ENCODE measurements at places on chromosomes 4 and X. TPM values are rescaled to one million over a fixed set of nuclear protein-coding genes. Genes with fewer than 3 reads are reported as not detected.

DNA sequence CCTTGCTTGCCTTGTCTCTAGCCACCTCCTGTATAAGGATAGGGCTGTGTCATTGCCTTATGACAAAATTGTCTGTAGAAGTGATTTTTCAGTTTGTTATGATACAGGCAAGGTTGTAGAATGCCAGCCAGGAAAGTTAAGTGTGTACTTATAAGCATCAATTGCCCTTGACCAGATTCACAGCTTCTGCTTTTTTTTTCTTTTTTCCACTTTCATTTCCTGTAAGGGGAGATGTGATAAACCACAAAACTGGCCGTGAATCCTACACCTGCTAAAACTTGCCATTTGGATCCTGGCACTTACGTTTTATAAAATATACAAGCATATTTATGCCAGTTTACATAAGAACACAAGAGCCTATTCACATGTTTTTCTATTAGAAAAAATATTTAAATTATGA is 35.0 kb upstream of the BMPR1B start:
- no peaks in the 10 kb centered on the region for H3K4me1 ChIP-seq
- H3K27me3 ChIP-seq: no peaks in the 10 kb centered on the region
- no peak overlapping the region for H3K27ac ChIP-seq
- no peak for DNase-seq
- H3K4me3 ChIP-seq: no peak overlapping the region

DNA sequence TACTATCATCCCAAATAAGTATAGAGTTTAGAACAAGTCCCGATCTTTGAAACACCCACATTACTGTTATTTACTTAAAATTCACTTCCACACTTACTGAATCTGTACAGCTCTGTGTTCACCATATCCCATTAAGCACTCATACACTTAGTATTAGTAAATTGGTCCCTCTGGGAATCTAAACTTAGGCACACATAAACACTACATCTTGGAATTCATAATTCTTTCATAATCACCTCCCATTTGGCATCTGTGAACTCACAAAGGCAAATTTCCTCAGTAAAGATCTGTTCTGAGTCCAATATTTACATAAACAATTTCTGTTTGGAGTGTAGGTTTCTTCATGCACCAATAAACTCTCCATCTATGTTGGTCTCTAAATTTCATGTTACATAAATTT is 52.6 kb upstream of the PPARGC1A start:
- H3K4me3 ChIP-seq: no peak overlapping the region
- no peak for DNase-seq
- H3K36me3 ChIP-seq: no peaks in the 10 kb centered on the region

DNA sequence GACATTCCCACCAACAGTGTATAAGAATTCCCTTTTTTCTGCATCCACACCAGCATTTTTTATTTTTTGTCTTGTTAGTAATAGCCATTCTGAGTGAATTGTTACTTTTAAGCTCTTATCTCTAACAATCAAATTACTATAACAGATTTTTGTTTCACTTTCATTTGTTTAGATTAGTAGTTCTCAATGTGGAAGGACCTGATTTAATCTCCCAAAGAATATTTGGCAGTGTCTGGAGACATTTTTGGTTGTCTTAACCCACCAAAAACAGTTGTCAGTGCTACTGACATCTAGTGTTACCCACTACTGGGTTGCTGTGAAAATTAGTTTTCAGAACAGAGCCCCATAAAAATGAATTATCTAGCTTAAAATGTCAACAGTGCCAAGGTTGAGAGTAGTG is 37.9 kb downstream of the RUFY3 start:
- H3K4me3 ChIP-seq: no peak overlapping the region
- DNase-seq: no peak
- no peaks in the 10 kb centered on the region for H3K27me3 ChIP-seq
- H3K36me3 ChIP-seq: no peaks in the 10 kb centered on the region

- no peaks in the 10 kb centered on the region for H3K27me3 ChIP-seq
- DNase-seq: no peak
- peaks cover 50% of the 10 kb centered on the region for H3K36me3 ChIP-seq
- H3K4me1 ChIP-seq: no peaks in the 10 kb centered on the region
- no peak overlapping the region for H3K27ac ChIP-seq
- H3K4me3 ChIP-seq: no peak overlapping the region
Observed at GRCh38 chr4:109532182-109532581, 27.9 kb upstream of the MCUB start.

DNA sequence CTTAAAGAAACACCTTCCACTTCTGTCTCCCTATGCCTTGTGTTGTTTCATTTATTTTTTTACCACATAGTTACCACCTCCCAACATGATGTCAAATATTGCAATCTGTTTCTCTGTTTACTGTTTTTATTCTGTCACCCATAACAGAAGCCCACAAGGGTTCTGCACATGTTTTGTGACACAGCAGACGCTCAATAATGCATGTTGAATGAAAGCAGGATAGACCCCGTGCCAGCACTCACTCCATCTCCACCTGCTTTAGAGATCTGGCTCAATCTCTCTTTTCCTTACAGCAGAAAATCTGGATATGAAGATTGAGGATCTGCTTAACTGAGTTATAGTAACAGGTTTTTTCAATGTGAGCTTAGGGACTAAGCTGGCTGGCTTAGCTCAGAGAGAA is 116.8 kb upstream of the NUDT10 start:
- no peak for DNase-seq
- no peak overlapping the region for H3K27ac ChIP-seq
- H3K4me3 ChIP-seq: no peak overlapping the region
- H3K36me3 ChIP-seq: no peaks in the 10 kb centered on the region
- no peaks in the 10 kb centered on the region for H3K4me1 ChIP-seq

DNA sequence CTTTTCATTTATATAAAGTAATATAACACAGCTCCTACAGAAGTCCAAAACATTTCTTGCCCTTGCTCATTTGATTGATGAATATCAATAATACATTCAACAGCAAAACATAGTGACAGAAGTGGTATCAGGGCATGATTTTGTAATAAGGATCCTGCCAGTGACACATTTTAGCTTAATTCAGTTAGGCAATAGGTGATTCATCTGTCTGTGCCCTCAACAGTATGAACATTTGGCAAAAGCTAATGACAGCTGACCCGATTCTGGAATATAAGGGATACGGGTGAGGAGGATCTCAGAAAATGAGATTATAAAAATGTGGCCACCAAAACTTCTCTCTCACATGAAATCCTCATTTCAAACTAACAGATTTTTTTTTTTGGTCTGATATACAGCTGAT is 294.0 kb downstream of the CAMK2D start:
- no peak overlapping the region for H3K4me3 ChIP-seq
- no peak overlapping the region for H3K27ac ChIP-seq
- no peaks in the 10 kb centered on the region for H3K4me1 ChIP-seq

DNA sequence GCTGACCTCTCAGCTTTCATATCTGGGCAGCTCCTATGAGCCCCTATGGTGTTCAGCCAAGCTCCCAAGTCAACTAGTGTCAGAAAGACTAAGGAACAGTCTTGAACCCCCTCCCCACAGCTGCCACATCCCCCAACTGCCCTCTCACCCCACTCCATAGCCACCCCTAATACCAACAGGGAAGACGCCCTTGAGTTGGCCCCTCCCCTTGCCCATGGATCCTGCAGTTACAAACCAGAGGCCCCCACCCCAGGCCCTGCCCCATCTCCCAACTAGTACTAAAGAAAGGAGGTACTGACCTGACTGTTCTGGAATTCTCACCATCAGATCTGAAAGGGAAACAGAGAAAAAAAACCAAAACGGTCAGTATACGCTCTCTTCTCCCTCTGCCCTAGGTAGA is 10.2 kb upstream of the IQSEC2 start:
- no peak overlapping the region for H3K27ac ChIP-seq
- no peak for DNase-seq
- no peak overlapping the region for H3K4me3 ChIP-seq
- H3K4me1 ChIP-seq: peaks cover 23% of the 10 kb centered on the region

DNA sequence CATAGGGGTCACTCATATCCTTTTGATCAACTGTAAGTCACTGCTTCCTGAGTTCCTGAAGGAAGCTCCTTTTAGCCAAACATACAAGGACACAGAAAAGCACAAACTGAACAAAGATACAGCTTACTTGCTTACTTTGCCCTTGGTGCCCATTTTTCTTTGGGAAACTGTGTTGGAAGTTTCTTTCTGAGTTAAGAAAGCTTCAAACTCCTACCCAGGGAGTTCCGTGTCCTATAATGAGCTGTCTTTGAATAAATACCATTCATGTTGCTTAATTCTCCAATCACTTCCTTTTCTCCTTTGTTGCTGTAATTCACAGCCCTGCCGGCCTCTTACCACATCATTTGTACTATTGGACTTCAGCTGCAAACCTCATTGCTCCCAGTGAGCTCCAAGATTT is at the start of gene ADH4:
TSS of gene ADH4 (minus strand) at position 228 of the 400 bp plus-strand sequence. CDS start at position 153, 75 bp downstream.
- no peaks in the 10 kb centered on the region for H3K36me3 ChIP-seq
- DNase-seq: no peak
- H3K27ac ChIP-seq: no peak within 1 kb of the TSS

GRCh38 chr4:155122382-155122781 is 86.1 kb upstream of the NPY2R start:
- no peaks in the 10 kb centered on the region for H3K36me3 ChIP-seq
- DNase-seq: no peak
- H3K4me1 ChIP-seq: no peaks in the 10 kb centered on the region
- H3K27me3 ChIP-seq: no peaks in the 10 kb centered on the region
- no peak overlapping the region for H3K4me3 ChIP-seq
- no peak overlapping the region for H3K27ac ChIP-seq

GRCh38 chr4:147747787-147748454 is 16.0 kb downstream of the ARHGAP10 start:
- no peaks in the 10 kb centered on the region for H3K36me3 ChIP-seq
- no peaks in the 10 kb centered on the region for H3K27me3 ChIP-seq
- no peak for DNase-seq
- H3K4me1 ChIP-seq: no peaks in the 10 kb centered on the region

DNA sequence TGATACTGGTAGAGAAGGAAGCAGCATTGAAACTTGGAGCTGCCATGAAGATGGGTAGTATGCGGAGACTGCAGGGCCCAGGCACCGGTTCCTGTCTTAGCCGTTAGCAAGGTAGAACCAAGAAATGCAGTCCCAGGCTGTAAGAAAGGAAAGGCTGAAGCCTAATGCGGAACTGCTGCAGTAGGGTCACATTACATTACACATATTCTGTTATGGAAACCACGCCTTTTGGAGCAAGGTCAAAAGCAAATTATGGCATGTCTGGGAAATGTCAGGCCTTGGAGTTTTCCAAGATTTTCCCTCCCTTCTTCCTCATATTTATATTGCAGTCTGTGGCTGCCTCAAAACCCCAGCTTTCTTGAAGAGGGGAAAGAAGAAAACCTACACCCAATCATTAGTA is 204.8 kb upstream of the RASGEF1B start:
- no peaks in the 10 kb centered on the region for H3K4me1 ChIP-seq
- DNase-seq: no peak
- peaks cover 5% of the 10 kb centered on the region for H3K27me3 ChIP-seq
- H3K27ac ChIP-seq: no peak overlapping the region

GRCh38 chrX:106734827-106735226 is 8.3 kb downstream of the RNF128 start:
- H3K4me3 ChIP-seq: no peak overlapping the region
- H3K27ac ChIP-seq: no peak overlapping the region
- no peaks in the 10 kb centered on the region for H3K27me3 ChIP-seq
- no peaks in the 10 kb centered on the region for H3K36me3 ChIP-seq
- DNase-seq: no peak

DNA sequence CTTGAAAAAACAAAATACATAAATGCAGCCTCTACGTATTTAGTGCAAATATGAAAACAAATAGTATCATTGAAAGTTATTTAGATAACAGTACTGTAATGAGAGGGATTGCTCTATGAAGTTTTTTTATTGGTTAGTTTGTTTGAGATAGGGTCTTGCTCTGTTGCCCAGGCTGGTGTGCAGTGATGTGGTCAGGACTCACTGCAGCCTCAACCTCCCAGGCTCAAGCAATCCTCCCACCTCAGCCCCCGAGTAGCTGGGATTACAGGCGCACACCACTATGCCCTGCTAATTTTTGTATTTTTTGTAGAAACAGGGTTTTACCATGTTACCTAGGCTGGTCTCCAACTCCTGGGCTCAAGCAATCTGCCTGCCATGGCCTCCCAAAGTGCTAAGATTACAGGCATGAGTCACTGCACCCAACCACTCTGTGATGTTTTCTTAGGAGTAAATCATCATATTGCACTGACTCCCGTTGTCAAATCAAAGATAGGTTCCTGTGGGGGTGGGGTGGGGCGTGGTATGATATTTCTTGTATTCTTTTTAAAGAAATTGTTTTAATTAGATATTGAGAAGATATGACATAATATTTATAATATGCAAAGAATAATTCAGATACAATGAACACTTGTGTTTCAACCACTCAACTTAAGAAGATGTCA is 75.8 kb downstream of the ATG4A start:
- H3K36me3 ChIP-seq: no peaks in the 10 kb centered on the region
- no peak overlapping the region for H3K27ac ChIP-seq
- no peaks in the 10 kb centered on the region for H3K27me3 ChIP-seq
- H3K4me1 ChIP-seq: no peaks in the 10 kb centered on the region
- no peak overlapping the region for H3K4me3 ChIP-seq

- no peak for DNase-seq
- H3K27ac ChIP-seq: no peak overlapping the region
- no peaks in the 10 kb centered on the region for H3K36me3 ChIP-seq
Observed at GRCh38 chr4:154124539-154125255, 335.8 kb upstream of the SFRP2 start.

DNA sequence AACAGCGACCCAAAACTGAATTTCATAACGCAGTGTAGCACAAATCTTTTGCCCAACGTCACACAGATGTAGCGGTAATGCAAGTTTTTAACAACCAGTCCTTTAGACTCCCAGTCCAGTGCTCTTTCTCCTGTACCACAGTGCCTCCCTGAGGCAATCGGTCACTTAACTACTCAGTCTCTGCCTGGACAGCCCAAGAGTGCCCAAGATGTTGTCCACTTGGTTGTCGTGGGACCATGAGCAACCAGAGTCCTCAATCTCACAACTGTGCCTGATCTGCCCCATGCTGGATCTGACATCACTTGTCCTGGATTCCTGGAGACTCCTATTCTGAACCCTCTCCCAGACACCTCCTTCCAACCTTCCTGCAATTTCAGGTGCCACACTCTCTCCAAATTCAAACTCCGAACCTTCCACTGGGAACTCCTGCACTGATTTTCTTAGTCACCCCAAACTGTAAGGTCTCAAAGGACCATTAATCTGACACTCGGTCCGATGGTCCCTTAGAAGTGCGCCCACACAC is 702 bp downstream of the MMGT1 start:
- no peak for DNase-seq
- H3K27me3 ChIP-seq: no peaks in the 10 kb centered on the region
- no peaks in the 10 kb centered on the region for H3K36me3 ChIP-seq
- peak overlapping the region; percentile 73 for H3K4me3 ChIP-seq
- peak overlapping the region; percentile 92 for H3K27ac ChIP-seq

DNA sequence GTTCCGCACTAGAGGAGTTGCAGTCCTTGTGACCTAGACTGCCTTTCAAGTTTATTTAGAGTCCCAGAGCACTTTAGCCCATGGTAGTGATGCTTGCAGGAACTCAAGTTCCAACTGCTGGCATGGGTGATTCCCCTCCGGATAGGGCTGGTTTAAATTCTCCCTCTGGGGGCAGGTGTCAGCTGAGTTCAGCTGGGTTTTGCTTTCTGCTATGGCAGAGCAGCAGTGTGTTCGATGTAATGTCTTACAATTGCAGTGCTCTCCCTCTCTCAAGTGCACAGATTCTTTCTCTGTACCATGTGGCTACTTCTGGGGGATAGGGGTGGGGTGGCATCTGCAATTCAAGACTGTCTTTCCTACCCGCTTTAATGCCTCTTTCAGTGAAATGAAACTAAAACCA is 164.8 kb upstream of the ZIC3 start:
- no peaks in the 10 kb centered on the region for H3K36me3 ChIP-seq
- no peak overlapping the region for H3K27ac ChIP-seq
- DNase-seq: no peak
- no peaks in the 10 kb centered on the region for H3K4me1 ChIP-seq
- no peak overlapping the region for H3K4me3 ChIP-seq

The ARX gene
- polyA plus RNA-seq: not detected

The MAGEA10 gene
- not detected for polyA plus RNA-seq

The TMEM150C gene
- polyA plus RNA-seq: 0.07 TPM
